ENCODE measurements at places on chromosomes 1 and 21. TPM values are rescaled to one million over a fixed set of nuclear protein-coding genes. Genes with fewer than 3 reads are reported as not detected.

The NR1I3 gene
- total RNA-seq: not detected

The IL12RB2 gene
- 0.77 TPM for total RNA-seq

The HHAT gene
- total RNA-seq: 0.48 TPM

- peak overlapping the region; percentile 94 for H3K4me3 ChIP-seq
- no peak for DNase-seq
- no peaks in the 10 kb centered on the region for H3K27me3 ChIP-seq
- peaks cover 6% of the 10 kb centered on the region for H3K4me1 ChIP-seq
Observed at GRCh38 chr1:40711465-40712404, 20.2 kb downstream of the NFYC start.

DNA sequence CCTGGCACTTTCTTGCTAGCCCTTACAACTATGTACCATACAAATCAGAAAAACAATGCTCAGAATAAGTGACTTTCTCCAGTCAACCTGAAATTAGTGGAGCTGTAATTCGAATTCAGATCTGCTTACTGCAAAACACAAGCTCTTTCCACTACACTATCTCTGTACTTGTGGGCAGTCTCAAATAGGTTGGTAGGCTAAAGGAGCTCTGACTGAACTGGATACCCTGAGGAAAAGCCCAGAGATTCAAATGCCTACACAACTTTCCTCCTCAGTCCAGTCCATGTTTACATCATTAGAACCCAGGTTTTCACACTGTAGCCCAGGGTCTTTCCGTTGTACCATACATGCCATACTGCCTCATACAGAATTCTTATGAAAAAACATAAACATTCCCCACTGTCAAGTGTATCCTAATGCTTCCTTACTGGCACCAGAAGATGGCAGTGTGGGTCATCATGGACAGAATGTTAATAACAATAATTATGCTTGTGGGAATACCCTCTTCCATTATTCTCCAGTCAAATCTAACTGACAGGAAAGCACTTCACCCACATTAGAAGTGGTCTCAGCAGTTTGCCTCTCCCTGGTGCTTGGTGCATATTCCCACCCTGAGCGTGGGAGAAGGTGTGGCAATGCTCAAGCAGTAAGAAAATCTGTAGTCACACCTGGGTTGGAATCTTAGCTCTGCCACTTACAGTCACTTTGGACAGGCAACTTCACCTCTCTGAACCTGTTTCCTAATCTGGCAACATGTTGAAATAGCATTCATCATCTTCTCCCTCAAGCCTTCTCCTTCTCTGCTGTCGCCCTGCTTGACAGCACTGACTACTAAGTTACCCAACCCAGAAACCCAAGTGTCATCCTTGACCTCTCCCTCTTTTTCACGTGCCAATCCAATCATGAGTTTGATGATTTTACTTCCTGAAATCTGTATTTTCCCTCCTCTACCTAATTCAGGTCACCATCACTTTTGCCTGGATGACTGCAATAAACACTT lies 14.4 kb upstream of the ZFYVE9 start:
- no peaks in the 10 kb centered on the region for H3K4me1 ChIP-seq
- DNase-seq: no peak
- H3K27me3 ChIP-seq: no peaks in the 10 kb centered on the region
- H3K27ac ChIP-seq: no peak overlapping the region
- no peaks in the 10 kb centered on the region for H3K36me3 ChIP-seq

DNA sequence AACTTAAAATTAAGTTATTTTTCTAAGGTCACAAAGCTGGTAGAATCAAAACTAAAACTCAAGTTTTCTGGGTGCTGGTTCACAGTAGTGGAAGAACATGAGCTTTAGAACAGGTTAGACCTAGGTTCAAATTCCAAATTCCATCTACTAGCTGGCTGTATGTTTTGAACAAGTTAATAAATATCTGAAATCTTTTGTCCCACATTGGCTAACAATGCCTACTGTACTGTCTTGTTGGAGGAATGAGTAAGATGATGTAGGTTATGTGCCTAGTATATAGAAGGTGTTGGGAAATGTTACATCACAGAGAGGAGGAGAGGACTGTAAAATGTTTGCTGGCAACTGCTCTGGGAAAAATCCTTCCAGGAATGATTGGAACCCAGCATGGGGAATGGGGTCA lies 14.0 kb upstream of the CD247 start:
- H3K4me1 ChIP-seq: no peaks in the 10 kb centered on the region
- DNase-seq: no peak
- H3K4me3 ChIP-seq: no peak overlapping the region
- H3K36me3 ChIP-seq: no peaks in the 10 kb centered on the region
- no peaks in the 10 kb centered on the region for H3K27me3 ChIP-seq
- H3K27ac ChIP-seq: no peak overlapping the region

DNA sequence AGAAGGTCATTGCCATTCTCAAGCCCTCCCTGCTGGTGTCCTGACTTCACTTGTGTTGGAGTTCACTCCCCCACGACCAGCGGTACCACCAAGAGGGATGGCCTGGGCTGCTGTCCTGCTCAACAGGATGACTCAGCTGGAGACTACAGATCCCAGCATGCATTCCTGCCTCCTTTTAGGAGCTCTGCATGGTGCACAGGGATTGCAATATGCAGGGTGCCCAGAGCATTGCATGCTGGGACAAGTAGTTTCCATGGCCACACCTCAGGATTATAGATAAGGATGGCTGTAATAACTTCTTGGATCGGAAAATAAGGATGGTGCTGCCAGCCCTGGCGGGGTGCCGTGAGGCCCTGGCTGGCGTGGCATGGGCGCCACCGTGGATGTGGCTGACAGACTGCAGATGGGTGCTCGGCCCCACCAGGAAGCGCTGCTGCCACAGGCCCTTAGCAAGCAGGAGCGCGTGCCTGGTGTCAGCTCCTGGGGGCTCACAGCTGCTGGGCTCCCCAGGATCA lies 150.0 kb downstream of the CASZ1 start:
- no peaks in the 10 kb centered on the region for H3K36me3 ChIP-seq
- no peak overlapping the region for H3K27ac ChIP-seq
- no peak overlapping the region for H3K4me3 ChIP-seq
- DNase-seq: no peak

DNA sequence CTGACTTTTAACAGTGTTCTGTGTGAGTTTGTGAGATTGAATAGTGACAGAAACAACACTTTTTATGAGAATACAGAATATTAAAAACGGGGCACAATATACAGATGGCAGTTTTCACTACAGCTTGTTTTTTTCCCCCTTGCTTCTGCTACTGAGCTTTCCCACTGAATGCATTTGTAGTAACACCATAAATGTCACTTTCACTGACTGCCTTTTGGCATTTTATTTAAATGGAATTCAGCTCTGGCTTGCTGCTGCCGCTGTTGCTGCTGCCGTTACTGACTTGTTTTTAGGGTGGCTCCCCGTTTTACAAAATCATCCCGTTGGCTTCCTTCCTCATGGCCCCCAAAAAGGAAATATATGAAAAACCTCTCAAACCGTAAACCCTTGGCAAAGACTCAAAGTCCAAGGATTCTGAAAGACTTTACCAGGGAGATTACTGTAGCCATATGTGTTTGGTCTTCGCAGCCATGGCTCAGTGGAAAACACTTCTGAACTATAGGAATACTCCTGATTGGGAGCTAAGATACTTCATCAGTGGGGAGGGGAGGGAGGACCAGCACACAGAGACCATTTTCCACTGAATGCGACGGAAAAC lies 151.0 kb downstream of the NUF2 start:
- H3K4me1 ChIP-seq: no peaks in the 10 kb centered on the region
- H3K27me3 ChIP-seq: no peaks in the 10 kb centered on the region
- no peak overlapping the region for H3K27ac ChIP-seq
- DNase-seq: no peak

DNA sequence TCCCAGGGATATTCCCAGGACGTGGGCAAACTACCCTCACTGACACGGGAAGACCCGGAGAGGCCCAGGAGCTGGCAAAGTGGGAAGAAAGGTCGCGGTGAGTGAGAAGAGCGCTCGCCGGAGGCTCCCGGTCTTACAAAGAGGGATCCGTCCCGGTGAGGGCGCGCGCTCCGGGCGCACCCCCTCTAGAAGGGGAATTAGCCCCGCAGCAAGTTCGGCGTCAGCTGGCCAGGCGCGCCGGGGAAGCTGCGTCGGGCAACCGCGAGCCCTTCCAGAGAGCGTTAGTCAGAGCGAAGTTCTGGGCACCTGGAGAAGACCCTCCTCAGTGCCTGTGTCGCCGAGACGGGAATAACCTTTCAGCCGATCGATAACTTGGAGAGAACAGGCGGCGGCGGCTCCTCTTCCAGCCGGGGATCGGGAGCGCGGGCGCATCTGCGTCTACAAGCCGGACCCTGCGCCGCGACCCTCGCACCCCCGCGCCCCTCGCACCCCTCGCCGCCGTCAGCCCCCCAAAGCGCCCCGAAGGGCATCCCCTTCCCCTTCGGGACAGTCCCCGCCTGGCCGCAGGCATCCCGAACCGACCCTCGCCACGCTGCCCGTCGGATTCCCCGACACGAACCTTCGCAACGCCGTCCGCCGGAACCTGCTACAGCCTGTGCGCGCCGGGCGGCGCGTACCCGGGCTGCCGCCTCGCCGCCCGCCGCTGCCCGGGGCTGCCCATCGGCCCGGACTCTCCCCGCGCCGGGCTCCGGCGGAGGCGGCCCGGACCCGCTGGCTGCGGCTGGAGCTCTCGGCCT lies 485 bp downstream of the SIPA1L2 start:
- peaks cover 13% of the 10 kb centered on the region for H3K27me3 ChIP-seq
- peak; percentile 56 for DNase-seq
- peak overlapping the region; percentile 93 for H3K4me3 ChIP-seq
- H3K36me3 ChIP-seq: no peaks in the 10 kb centered on the region
- no peak overlapping the region for H3K27ac ChIP-seq
- H3K4me1 ChIP-seq: peaks cover 4% of the 10 kb centered on the region

- no peaks in the 10 kb centered on the region for H3K27me3 ChIP-seq
- no peak for DNase-seq
- H3K4me3 ChIP-seq: no peak overlapping the region
- no peaks in the 10 kb centered on the region for H3K4me1 ChIP-seq
- no peaks in the 10 kb centered on the region for H3K36me3 ChIP-seq
Observed at GRCh38 chr1:226686440-226687425, 52.3 kb downstream of the ITPKB start.

DNA sequence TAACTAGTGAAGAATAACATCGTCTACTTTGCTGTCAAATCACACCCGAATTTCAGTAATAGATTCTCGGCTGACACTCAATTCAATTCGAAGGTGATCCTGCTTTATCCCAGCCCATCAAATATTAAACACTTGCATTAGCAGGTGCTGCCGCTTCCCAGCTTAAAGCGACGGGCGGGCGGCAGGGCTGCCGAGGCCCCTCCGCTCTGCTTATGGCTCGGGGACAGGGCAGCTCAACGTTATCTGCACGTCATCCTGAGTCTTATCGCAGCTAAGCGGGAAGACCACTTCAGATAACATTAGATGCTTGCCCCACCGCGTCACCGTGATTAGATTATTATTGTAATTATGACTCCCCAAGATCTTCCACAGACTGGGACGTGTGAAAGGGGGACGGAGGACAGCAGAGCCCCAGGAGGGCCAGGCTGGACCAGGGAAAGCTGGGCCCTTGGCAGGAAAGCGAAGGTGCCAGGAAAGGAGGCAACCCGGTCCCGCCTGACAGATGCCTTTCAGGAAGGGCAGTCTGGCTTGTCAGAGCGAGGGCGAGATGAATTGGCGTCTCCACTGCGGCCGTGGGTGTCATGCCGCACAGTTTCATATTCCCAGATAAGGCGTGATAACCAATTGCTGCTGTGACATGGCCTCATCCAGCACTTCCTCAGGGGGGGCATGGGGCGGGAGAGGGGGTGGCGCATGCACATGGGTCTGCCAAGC lies 37.0 kb downstream of the DMAP1 start:
- H3K36me3 ChIP-seq: peaks cover 2% of the 10 kb centered on the region
- H3K27ac ChIP-seq: no peak overlapping the region
- H3K4me3 ChIP-seq: no peak overlapping the region
- H3K4me1 ChIP-seq: no peaks in the 10 kb centered on the region

- no peak for DNase-seq
- H3K36me3 ChIP-seq: no peaks in the 10 kb centered on the region
- H3K27me3 ChIP-seq: no peaks in the 10 kb centered on the region
- no peaks in the 10 kb centered on the region for H3K4me1 ChIP-seq
- no peak overlapping the region for H3K27ac ChIP-seq
Observed at GRCh38 chr21:21196087-21196486, 197.9 kb downstream of the NCAM2 start.

GRCh38 chr1:3943806-3944577 lies 43.9 kb upstream of the C1orf174 start:
- H3K36me3 ChIP-seq: no peaks in the 10 kb centered on the region
- no peaks in the 10 kb centered on the region for H3K4me1 ChIP-seq
- H3K4me3 ChIP-seq: no peak overlapping the region
- no peak for DNase-seq

GRCh38 chr1:53176452-53177208 lies 20.0 kb upstream of the CPT2 start:
- H3K36me3 ChIP-seq: no peaks in the 10 kb centered on the region
- H3K4me1 ChIP-seq: peaks cover 5% of the 10 kb centered on the region
- H3K27me3 ChIP-seq: no peaks in the 10 kb centered on the region

- no peak overlapping the region for H3K27ac ChIP-seq
- no peak overlapping the region for H3K4me3 ChIP-seq
- no peaks in the 10 kb centered on the region for H3K4me1 ChIP-seq
Observed at GRCh38 chr21:45080639-45081414, 6.4 kb downstream of the ADARB1 start.
